ENCODE measurements at places on chromosomes 7 and 10.

DNA sequence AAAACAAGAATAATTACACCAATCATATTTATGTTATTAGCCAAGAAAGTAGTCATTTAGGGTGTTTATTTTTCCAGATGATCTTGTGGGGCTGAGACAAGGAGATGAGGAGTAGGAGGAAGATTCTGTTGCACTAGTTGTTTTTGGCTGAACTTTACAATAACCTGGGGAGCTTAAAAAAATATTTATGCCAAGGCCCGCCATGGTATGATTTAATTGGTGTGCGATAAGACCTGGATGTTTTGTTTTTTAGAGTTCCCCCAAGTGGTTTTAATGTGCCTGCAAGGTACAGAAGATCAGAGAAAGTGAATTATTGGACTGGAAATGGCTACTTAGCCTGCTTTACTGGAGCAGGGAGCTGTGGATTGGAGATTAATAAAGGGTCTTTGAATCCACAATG is 7.1 kb upstream of the ZNF282 start:
- DNase-seq = no peak

- DNase-seq = no peak
These were observed 488.5 kb downstream of the MDFIC start for GRCh38 chr7:115410434-115410820.

- no peak for DNase-seq
These were observed 56.4 kb downstream of the THNSL1 start for GRCh38 chr10:25072786-25073185.

- DNase-seq = no peak
These were observed 77.7 kb downstream of the TFEC start for GRCh38 chr7:115952832-115953231.

GRCh38 chr7:139571651-139572050 is 48.2 kb downstream of the CLEC2L start:
- DNase-seq = no peak

- DNase-seq = no peak
These were observed 313.1 kb downstream of the SKIDA1 start for GRCh38 chr10:21212348-21212747.

DNA sequence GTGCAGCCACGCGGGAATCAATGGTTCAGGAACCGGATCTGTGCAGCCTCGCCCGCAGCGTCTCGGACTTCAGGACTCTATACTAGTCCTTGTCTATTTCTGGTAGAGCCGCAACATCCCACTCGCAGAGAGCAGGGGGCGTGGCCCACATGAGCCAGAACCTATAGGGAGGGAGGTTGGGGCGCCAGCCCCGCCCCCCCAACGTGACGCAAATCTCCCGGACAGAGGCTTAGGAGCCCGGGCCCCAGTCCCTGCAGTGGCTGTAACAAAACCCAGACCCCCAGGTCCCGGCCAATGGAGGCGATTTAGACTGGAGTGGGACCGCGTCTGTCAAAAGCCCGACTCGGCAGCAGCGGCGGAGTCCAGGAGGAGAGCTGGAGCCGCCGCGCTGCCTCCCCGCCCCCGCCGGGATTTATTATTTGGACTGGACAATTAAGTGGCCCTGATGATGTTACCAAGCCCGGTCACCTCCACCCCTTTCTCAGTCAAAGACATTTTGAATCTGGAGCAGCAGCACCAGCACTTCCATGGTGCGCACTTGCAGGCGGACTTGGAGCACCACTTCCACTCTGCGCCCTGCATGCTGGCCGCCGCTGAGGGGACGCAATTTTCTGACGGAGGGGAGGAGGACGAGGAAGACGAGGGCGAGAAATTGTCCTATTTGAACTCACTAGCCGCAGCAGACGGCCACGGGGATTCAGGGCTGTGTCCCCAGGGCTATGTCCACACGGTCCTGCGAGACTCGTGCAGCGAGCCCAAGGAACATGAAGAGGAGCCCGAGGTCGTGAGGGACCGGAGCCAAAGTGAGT is at the start of gene NKX2-3:
TSS of gene NKX2-3 (plus strand) at position 256 of the 809 bp plus-strand sequence. CDS start at position 446, 190 bp downstream.
- no peak for DNase-seq

- DNase-seq = no peak
These were observed 170.9 kb upstream of the INHBA start for GRCh38 chr7:41873741-41874140.

DNA sequence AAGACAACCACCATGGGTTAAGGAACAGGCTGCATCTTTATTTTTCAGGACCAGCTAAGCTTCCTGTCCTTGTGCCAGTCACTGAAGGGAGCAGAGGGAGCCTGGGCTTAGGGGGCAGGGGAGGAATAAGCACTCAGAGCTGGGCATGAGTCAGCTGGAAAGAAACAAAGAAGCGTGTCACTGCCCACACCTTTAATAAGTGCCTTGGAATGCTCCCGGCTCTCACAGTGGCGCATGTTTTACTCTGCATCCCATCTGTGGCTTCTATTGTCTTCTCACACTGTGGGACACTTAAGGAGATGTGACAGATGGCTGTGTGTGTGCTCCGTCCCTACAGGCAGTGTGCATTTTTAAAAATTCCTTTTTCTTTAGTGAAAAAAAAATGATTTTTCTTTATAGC is 71.7 kb downstream of the MTURN start:
- no peak for DNase-seq

GRCh38 chr10:48576501-48576900 is 28.4 kb downstream of the ARHGAP22 start:
- no peak for DNase-seq

DNA sequence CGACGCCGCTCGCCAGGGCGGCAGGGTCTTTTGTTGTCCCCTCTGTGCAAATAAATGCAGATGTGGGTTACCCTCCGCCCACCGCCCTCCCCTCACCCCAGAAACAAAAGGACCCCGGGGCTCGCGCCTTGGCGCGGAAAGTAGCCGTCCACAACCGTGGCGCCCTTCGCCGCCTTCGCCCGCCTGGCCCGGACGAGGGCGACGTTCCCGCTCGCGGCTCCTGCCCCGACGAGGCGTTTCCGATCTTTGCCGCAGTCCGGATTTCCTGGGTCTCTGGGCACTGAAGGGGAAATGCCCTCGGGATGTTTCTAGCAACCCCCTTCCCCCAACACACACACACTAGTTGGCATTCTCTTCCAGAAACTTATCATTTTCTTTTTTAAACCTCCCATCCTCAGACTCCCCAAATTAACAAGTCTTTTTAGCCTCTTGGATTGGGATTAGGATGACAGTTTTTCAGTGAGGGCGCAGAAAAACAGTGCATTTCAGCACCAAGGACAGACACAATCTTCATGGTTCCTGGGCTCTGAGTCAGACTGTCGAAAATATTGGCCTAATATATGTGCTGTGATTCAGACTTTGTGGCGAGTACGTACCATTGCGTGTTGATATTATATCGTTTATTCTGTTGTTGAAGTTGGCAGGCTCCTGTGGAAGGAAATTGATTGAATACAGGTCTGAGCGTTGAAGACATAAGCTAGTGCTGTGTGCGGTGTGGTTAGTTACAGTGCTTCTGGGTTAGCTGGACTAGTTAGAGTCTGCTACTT is 771 bp downstream of the PHYHIPL start:
- DNase-seq = no peak

DNA sequence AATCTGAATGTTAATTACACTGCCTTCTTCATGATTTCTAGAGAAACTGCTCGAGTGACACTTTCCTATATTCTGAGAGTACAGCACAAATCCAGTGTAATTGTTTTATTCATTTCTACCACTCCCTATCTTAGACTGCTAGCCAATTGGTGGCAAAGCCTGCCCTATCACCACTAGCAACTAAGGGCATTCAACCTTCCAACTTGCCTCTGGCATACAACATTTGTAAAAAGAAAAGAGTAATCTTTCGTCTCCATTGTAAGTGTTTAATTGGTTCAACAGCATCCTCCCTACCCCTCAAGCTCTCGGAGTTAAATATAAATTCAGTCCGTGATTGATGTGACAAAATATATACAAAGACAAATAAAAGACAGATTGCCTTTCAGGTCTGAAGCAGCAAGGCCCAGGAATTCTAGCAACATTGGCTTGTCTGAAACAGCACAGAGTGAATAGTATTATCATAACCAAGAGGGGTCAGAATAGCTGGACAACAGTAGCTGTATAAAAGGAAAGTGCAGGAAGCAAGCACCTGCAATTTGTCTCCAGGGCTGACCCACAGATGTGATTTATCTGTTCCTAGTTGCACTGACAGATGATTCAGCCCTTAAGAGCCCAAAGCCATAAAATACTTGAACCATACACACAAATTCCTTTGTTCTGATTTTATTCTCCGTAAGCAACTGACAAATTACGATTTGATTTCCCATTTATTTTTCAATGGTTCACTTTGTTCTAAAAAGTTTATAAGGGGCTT is 47.6 kb upstream of the ANKRD1 start:
- no peak for DNase-seq

DNA sequence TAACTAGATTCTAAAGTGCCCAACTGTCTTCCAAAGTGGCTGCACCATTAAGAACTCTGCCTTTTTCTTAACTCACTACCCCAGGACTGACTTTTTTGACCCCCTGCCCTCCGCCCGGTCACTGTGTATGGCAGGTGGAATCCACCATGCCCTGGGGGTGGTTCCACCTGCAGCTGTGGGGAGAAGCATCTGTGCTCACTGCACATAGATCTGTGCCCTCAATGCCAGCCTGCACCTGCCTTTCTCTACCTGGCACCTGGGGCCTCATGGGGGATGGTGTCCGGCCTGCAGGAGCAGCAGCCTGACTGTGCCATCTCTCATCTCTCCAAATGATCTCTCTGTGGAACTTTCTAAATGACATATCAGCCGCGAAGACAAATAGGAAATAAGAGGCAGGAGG is 353.5 kb downstream of the PAXIP1 start:
- DNase-seq = no peak

- no peak for DNase-seq
These were observed 6.9 kb upstream of the ZKSCAN1 start for GRCh38 chr7:100008525-100008924.

DNA sequence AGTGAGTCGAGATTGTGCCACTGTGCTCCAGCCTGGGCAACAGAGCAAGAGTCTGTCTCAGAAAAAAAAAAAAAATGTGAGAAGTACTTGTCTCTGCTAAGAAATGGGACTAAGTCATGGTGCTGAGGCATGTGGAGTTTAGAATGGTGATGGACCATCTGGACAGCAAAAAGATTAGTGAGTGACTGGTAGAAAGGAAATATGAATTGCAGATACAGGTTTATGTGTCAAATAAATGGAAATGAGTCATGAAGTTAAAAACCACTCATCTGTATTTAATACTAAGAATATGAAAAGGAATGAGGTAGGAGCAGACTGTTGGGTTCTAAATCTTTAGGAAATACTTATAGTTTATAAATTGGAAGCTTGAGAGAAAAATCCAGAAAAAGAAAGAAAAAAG is 625.7 kb upstream of the ANKRD30A start:
- DNase-seq = no peak

DNA sequence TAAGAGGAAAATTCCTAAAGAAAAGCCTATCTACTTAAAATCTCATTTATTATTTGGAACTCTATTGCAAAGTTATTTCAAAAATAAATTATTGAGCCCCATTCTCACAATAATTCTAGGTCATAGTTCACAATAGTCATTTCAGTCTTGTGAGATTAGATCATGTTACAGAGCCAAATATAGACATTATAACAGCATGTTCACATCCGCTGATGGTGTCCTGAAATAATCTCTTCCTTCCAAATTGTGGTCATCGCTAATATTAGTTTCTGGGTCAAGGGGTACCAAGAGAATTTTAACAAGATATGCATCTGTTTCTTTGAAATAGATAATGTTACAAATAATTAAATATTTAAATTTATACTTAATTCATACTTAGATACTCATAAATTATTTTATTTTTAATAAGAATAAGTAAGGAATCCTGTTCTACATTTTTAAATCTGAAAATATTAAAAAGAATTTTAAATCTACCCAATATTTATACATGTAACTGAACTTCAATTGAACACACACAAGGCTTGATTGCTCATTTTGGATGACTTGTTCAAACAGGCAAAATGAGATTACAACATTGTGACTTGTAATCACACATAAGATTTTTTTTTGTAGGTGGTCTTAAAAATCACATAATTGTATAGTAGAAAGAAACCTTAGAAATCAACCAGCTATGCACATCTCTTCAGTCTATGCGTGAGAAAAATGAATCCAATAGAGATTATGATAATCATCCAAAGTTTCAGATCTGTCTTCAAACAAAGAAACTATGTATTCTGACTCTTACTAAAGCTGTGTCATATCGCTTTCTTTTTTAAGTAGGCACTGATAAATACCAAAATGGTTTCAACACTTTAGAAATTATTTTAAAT is 13.1 kb downstream of the GNAT3 start:
- no peak for DNase-seq

DNA sequence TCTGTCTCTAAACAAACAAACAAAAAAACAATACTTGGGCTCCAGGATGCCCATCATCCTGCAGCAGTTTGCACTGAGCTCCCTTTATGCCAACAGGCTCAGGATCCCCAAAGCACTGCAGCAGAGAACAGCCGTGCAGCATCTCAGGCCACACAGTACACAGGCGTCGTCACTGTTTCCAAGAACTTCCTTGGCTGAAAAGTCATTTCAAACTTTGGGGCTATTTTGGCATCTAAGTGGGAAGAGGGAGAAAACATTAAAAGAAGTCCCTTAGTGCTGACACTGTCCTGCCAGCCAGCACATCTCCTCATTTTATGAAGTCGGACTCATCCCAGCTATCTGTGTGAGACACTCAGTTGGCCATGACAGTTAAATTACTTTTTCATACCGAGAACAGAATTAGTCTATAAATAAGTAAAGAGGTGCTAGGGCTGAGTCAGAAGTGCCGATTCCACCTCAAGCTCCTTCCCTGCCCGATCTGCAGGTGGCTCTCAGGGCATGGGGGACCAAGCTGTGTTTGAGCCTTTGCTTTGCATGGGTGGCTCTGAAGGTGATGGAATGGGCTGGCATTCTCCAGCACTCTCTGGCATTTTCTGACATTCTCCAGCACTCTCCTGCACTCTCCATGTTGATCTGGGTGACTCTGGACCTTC is 68.5 kb downstream of the PTPRN2 start:
- DNase-seq = no peak

Data from stimulated activated CD4-positive, alpha-beta T cell treated with anti-CD3 and anti-CD28 coated beads, Interleukin-15, amount 100 ng/mL, for 1 hour (primary cell).